Pancreas (tissue), 10 donors: ENCODE measurements at places on chromosomes 6 and 20. TPM values are rescaled to one million over a fixed set of nuclear protein-coding genes. Genes with fewer than 3 reads are reported as not detected.

DNA sequence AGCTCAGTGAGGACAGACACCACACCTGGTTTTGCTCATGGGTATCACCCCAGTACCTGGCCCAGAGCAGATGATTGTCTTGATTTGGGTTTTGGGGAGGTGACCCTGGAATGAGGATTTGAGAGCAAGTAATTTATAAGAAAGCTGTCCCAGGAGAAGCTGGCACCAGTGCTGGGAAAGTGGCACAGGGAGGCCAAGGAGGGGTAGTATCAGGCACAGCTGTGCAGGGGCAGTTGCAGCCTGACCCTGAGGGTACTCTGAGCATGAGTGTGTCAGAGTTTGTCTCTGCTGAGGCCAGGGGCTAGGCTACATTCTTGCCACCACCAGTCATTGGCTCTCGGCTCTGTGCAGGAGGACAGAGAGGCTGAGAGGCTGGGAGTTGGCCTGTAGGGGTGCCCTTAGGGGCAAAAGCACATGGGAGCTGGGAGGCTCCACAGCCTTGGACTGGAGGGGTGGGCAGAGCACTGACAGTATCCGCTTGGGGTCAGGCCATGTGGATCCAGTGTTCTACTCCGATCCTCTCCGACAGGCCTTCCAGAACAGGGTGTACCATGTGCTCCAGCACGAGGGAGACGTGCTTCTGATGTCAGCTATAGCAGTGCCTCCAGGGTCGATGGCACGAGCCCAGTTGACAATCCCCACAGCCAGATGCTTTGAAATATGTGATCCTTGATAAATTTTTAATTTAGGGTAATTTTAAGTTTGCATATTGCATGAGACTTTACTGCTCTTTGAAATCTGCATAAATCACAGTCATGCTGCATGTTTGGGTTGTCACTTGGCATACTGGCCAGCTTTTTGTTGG, 121.3 kb downstream of the PHACTR3 start:
- no peaks in the 10 kb centered on the region for H3K36me3 ChIP-seq
- H3K27me3 ChIP-seq: peaks cover 9% of the 10 kb centered on the region
- H3K4me3 ChIP-seq: no peak overlapping the region
- no peaks in the 10 kb centered on the region for H3K4me1 ChIP-seq

- no peaks in the 10 kb centered on the region for H3K36me3 ChIP-seq
- H3K27me3 ChIP-seq: no peaks in the 10 kb centered on the region
- no peak overlapping the region for H3K4me3 ChIP-seq
- H3K4me1 ChIP-seq: no peaks in the 10 kb centered on the region
- no peak overlapping the region for H3K27ac ChIP-seq
- DNase-seq: no peak
Measured at GRCh38 chr20:20608641-20609040, 103.8 kb downstream of the RALGAPA2 start.

DNA sequence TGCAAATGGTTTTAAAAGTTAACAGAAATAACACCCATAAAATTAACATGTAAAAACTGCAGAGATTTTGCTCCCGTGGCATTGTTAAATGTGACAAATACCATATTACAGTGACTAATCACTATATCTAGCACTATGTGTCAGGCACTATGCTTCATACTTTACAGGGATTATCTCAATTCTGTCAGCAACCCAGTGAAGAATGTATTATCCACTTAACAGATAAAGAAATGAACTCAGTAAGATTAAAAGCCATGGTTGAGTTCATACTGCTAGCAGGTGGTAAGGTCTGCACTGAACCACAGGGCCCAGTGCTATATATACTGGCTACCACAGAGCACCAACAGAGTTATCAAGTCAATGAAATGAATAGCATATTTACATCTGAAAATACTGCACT, 65.4 kb downstream of the RWDD2A start:
- H3K4me1 ChIP-seq: no peaks in the 10 kb centered on the region
- H3K27ac ChIP-seq: no peak overlapping the region
- H3K36me3 ChIP-seq: no peaks in the 10 kb centered on the region
- DNase-seq: no peak

DNA sequence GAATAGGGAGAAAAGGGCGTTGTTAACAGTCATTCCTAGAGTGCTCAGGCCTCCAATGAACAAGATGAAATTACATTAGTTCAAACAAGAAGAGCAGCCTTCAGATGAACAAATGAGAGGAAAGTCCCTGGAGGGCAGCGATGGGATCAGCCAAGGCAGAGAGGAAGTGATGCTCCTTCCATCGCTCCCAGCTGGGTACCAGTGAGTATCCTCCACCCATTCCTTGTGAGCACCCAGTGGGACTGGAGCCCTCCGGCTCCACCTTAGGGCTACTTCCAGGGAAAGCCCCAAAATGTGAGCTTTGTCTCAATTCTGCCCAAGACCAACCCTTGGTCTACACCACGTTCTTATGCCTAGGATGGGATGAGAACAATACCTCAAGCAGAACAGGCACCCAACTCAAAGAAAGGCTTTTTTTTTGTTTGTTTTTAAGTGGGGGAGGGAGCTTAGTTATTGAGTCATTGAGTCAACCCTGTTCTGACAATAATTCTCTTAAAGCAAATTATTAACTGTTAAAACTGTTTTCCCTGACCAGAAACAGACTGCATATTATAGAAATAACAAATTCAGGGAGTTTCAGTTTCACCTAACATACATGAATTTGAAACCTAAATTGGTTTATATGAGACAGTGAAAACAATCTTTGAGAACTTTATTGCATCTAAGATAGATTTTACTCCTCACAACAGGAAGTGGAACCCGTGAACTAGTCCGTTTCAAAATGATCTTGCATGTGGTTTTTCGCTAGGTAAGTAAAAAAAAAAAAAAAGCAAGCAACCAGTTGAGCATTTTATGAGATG, 106.9 kb downstream of the IPCEF1 start:
- no peaks in the 10 kb centered on the region for H3K36me3 ChIP-seq
- H3K27ac ChIP-seq: no peak overlapping the region
- H3K4me3 ChIP-seq: no peak overlapping the region
- H3K27me3 ChIP-seq: no peaks in the 10 kb centered on the region
- H3K4me1 ChIP-seq: no peaks in the 10 kb centered on the region

DNA sequence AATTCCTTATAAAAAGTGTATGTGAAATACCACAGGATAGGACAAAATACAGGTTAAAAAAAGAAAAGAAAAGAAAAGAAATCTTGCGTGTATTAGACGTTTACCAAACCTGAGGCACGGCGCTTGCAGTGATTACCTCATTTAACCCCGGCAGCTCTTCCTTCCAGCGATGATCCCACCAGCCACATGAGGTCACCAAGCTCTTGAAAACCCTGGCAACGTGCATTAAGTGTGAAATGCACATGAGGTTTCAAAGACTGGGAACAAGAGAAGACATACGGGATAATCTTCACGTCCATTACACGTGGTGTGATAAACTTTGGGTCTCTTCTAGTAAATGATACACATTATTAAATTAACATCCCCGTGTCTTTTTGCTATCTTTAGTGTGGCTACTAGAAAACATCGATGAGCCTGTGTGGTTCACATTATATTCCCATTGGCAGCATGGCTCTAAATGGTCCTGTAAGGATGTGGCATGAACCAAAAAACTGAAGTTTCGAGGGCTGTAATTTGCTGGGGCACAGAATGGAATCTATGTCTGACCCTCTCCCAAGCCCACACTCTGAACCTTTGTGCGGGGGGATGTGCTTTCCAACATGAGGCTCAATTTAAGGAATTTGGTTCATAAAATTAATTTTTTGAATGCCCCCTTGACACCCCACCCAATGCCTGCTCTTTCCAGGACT, 59.2 kb upstream of the THBS2 start:
- no peak overlapping the region for H3K4me3 ChIP-seq
- no peaks in the 10 kb centered on the region for H3K4me1 ChIP-seq
- H3K27me3 ChIP-seq: no peaks in the 10 kb centered on the region
- no peaks in the 10 kb centered on the region for H3K36me3 ChIP-seq
- no peak for DNase-seq
- H3K27ac ChIP-seq: no peak overlapping the region

- H3K4me3 ChIP-seq: no peak overlapping the region
- no peaks in the 10 kb centered on the region for H3K4me1 ChIP-seq
- DNase-seq: no peak
- H3K27ac ChIP-seq: no peak overlapping the region
- no peaks in the 10 kb centered on the region for H3K36me3 ChIP-seq
- H3K27me3 ChIP-seq: no peaks in the 10 kb centered on the region
Measured at GRCh38 chr20:53291548-53291947, 302.1 kb downstream of the ZNF217 start.

The BTN2A1 gene
- total RNA-seq: 3.9 TPM

The DEFB116 gene
- total RNA-seq: not detected

The AIF1 gene
- 7.5 TPM for total RNA-seq
